ENCODE measurements at places on chromosomes 11 and 22.

GRCh38 chr11:69483691-69484426, 2.4 kb downstream of the LINC01488 start:
- DNase-seq: no peak

GRCh38 chr11:10751581-10751940, 515 bp downstream of the CTR9 start:
- no peak for DNase-seq

DNA sequence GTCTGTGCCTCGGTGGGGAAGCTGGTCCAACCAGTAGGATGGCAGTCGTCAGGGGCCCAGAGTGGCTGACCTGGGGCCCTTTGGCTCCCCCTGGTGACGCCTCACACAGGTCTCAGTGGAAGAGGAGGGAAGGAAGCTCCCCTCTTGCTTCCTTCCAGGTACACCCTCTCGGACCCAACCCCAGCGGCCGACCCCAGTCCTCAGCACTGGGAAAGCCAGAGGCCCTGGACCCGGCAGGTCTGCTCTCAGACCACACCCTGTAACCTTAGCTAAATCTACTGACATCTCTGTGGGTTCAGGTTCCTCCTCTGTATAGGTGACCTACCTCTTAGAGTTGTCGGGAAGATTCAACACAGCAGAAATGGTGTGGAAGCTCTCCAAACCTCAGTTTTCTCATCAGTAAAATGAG, 3.4 kb upstream of the SCUBE1 start:
- no peak for DNase-seq

- DNase-seq: no peak
Observed at GRCh38 chr22:30564761-30565119, 9.7 kb downstream of the GAL3ST1 start.

DNA sequence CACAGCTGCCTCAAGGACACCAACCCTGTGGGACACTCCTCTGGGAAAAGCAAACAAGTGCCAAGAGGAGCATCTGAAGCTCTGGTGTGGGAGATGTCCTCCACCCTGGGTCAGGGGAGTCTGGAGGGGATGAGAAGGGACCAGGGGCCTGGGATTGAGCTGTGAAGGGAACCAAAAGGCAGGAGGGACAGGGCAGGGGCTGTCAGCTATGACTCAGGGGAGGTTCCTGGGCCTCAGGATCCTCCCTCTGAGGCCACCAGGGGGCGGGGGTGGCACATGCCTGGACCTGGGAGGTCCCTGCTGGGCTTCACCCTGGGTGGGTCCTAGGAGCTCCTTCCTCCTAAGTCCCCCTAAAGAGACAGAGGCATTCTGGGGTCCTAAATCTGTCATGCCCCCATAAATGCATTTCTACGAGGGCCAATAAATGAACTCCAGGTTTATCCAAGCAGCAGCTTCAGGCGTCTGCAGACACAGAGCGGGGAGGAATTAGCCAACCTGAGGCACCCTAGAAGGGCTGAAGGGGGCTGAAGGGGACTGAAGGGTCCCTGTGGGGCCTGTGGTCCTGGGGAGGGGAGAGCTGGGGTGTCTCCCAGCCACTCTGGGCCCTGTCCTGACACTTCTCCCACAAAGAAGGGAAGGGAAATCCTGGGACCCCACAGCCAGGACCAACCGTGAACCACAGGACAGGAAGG, 31.9 kb upstream of the IGLL5 start:
- DNase-seq: no peak

GRCh38 chr11:9710852-9711251, 47.0 kb downstream of the SWAP70 start:
- DNase-seq: no peak

GRCh38 chr22:48450188-48450825, 1377.4 kb downstream of the BRD1 start:
- DNase-seq: no peak
